Left kidney (tissue), 8 donors: ENCODE measurements at places on chromosomes 6 and 20. TPM values are rescaled to one million over a fixed set of nuclear protein-coding genes. Genes with fewer than 3 reads are reported as not detected.

DNA sequence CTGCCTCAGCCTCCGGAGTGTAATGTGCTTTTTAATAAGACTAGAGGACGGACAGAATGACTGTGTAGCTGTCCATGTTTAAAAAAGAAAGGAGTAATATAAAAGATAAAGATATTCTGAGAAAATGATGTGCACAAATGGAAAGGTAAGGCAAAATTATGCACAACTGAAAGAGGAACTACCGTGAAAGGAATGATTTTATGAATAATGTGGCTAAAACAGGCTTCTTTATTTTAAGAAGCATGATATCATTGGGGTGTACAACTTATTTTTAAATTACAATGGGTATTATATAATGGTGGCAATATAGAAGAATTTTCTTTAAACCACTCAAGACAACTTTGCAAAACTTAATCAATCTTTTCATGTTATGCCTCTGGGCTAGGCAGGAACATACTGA lies 78.1 kb downstream of the FIG4 start:
- no peak for DNase-seq

GRCh38 chr6:30571075-30571761 lies at the start of gene ABCF1:
ABCF1 (plus strand) TSS chr6:30571442; CDS start chr6:30571488, 46 bp downstream.
- peak; percentile 97 for DNase-seq

DNA sequence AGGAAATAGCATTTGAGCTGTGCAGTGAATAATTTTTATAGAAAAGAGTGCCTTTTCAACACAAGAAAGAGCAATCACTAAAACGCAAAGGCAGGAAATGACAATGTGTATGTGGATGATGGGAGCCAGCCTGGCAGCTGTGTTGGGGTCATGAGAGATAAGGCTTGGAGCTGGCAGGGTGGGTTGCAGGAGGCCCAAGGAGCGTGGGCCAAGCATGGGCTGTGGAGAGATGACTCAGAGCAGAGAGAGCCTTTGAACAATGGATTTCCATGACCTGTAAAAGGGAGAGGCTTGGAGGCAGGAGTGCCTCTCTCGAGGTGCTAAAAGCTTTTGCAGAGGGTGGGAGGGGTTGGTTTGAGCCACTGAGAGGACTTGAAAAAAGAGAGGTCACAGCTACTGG lies 6.6 kb upstream of the TBC1D7 start:
- no peak for DNase-seq

DNA sequence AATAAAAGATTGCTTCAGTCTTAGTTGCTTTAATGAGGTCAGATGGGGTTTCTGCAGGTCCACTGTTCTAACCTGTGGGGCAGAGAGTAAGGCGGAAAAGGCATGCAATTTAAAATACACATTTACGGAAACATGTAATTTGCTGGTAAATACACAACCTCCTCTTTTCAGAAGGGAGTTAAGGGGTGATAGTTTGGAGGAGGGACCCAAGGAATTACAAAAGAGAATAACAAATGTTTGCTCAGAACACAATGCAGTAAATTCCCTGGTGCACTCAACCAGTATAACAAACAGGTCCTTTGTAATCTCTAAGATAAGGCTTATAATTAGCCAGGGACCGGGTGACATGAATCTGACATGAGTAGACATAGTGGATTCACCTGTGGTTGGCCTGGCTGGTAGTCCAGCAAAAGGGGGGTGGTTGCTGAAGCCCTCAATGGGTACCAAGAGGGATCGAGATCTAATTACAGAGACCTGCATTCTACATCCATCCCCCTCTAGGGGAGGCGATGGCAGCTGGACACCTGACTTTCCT lies 295.1 kb downstream of the PHACTR1 start:
- DNase-seq, result no peak

DNA sequence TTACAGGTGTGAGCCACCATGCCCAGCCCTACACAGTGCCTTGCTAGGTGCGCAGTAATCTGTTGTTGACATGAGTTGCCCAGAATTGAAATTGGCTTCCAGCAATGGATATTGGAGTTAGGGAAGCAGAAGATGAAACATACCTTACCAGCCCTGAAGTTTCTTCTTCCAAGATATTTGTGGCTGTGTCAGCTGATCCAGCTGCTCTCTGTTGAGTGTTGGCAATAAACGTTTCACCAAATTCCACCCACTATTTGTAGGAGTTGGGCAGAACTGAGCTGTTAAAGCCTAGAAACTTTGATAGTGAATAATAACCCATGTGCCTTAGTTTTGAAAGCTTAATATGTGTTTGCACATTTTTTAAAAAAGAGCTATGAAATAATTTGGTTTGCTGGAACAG lies 218.2 kb upstream of the SNX9 start:
- no peak for DNase-seq

MTG2 gene
- 38.3 TPM for polyA plus RNA-seq

DNA sequence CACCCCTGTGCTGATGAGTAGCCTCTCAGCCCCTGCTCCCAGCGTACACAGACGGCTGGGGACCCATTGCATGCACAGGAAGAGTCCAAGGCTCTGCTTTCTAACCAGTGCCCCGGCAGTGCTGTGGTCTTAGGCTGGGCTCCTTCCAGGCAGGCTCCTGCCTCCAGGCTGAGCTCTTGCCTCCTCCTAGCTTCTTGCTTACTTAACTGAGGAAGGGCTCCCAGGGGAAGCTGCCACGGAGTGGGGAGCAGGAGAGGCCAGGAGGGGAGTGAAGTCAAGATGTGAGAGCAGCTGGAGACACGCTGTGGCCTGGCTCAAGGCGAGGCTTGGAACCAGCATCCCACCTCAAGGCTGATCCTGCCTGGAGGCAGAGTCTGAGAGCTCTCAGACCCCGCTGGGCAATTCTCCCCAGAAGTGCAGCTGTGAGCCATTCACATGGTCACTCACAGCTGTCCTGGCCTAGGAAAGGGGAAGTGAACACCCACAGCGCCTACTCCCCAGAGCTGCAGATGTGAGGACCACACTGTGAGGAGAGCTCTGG lies 141.0 kb downstream of the TBXT start:
- no peak for DNase-seq

DNA sequence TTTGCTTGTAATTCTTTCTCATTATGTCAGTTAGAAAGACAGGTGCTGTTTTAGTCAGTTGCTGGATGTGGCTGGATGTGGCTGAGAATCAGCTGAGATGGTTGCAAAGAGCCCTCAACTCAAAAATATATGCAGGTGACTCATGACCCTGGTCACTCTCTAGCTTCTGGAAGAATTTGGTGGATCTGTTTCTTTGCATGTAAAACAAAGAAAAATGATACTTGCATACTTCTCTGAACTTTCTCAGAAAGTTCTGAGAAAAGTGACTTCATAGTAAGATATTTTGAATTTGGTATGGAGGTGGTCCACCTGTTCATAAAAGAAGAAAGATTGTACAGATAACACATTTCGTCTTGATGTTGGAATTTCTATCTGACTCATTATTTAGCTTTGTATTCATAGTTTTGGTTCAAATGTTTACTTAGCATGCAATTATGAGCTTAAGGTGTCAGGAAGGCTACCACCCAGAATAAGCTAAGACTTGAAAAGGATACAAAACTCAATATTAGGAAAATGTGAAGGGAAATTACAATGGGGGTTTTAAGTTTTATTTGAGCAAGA lies 163.2 kb upstream of the OLIG3 start:
- no peak for DNase-seq

NHSL1 gene
- polyA plus RNA-seq, result 16.1 TPM

DNA sequence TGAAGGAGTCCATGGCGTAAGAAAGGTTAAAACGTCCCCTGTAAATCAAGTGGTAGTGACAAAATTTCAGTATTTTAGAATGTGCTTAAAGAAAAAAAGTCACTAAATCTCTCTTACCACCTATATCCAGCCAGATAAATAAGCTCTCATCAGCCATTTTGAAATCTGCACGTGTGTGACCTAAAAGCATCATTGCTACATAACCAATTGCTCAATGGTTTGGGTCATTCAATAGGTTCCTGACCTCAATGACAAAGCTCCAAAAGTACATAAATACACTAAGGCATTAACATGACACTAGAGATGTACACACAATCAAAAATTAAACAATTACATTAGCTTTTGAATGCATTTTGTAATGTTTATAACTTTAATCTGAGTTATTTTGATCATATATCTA lies 272.4 kb downstream of the GMDS start:
- no peak for DNase-seq

- DNase-seq, result no peak
Observed at GRCh38 chr20:34037121-34037520, 43.4 kb downstream of the RALY start.

GRCh38 chr20:44717986-44718385 lies 2.8 kb downstream of the CCN5 start:
- DNase-seq, result no peak

- DNase-seq, result no peak
Observed at GRCh38 chr6:163415620-163416556, 1.4 kb downstream of the QKI start.

GRCh38 chr6:79034865-79035264 lies 43.2 kb downstream of the PHIP start:
- no peak for DNase-seq

DNA sequence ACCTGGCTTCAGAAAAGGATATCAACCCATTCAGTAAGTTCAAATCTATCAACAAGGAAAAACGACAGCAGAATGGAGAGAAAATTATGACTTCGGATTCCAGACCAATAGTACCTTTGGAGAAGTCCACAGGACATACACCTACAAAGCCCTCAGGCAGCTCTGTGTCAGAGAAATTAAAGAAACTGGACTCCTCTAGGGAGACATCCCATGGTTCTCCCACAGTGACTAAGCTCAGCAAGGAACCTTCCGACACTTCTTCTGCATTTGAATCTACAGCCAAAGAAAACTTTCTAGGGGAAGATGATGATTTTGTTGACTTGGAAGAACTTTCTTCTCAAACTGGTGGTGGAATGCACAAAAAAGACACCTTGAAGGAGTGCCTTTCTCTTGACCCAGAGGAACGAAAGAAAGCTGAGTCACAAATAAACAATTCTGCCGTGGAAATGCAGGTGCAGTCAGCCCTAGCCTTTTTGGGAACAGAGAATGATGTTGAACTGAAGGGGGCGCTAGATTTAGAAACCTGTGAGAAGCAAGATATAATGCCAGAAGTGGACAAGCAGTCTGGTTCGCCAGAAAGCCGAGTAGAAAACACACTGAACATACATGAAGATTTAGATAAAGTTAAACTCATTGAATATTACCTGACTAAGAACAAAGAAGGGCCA lies 67.4 kb upstream of the HINT3 start:
- DNase-seq, result no peak

GRCh38 chr6:76681781-76682180 lies 609.3 kb upstream of the IMPG1 start:
- DNase-seq, result no peak

- no peak for DNase-seq
Observed at GRCh38 chr6:147741389-147741788, 232.9 kb downstream of the SAMD5 start.

- DNase-seq, result no peak
Observed at GRCh38 chr6:159376516-159377158, 207.4 kb downstream of the FNDC1 start.

DNA sequence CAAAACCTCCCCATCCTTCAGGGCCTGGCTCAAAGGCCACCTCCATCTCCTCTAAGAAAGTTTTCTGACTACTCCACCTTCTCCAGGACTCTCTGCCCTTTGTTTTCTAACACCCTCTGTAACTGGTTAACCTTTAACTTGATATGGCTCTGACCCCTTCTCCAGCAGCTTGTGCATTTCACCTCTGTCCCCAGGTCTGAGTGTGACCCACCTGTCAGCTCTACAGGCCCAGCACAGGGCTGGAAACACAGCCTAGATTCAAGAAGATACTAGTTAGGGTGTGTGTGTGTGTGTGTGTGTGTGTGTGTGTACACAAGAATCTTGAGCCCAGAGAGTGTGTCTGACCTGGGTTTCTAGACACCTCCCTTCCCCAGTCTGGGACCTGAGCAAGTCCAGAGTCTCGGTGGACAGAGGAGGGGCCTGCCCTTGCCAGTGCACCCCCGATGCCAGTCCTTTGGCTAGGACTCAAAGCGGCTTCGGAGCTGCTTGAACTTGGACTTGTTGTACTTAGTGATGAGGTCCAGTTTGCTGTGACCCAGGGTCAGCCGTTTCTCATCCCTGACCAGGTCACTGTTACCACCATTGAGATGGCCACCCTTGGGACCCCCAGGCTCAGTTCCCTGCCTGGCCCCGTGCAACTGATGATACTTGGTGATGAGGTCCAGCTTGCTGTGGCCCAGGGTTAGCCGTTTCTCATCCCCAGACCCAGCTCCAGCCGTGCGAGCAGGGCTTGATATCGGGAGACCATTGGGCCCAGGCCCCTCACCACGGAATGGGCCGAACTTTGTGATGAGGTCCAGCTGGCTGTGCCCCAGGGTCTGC lies 1.7 kb upstream of the EIF6 start:
- DNase-seq, result no peak

DNA sequence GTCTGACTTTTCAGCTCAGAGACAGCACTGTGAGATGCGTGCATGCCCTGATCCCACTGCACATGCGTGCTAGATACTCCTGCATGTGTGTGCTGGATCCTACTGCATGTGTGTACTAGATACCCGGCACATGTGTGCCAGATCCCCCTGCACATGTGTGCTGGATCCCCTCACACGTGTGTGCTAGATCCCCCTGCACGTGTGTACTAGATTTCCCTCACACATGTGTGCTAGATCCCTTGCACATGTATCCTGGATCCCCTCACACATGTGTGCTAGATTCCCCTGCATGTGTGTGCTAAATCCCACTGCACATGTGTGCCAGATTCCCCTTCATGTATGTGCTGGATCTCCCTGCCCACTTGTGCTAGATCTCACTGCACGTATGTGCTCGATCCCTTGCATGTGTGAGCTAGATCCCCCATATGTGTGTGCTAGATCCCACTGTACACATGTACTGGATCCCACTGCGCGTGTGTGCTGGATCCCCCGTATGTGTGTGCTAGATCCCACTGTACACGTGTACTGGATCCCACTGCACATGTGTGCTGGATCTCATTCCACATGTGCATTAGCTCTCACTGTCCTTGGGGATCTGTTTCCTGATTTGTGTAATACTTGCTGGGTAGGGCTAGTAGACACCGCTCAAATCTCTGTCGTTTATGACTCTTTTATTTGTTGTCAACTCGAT lies 214.6 kb downstream of the SMOC2 start:
- DNase-seq, result no peak

GRCh38 chr20:20744170-20744725 lies 31.8 kb upstream of the RALGAPA2 start:
- DNase-seq, result no peak

GNAS-AS1 gene
- 1.0 TPM for polyA plus RNA-seq

DNA sequence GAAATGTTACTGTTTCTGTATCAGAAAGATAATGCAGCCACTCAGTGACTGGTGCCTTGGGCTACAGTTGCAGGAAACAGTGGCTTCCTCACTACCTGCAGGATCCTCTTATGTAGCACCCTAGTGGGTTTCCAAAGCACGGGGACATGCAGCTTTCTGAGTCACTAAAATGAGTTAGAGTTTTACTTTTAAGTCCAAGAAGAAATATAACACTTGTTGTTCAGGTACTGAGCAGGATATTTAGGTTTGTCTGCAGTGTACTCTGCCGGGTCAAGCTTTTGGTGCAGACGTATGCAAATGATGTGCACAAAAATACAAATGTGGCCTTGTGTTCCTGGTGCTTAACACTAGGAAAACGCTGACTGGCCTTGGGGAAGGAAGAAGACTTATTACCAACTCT lies 22.0 kb downstream of the ACSS1 start:
- no peak for DNase-seq
